Mesothelial cell of epicardium (in vitro differentiated cells): ENCODE measurements at places on chromosomes 16 and 17.

- no peak for DNase-seq
Measured at GRCh38 chr16:7335991-7336634, 3.5 kb downstream of the RBFOX1 start.

GRCh38 chr16:80512593-80512853 lies 28.3 kb upstream of the DYNLRB2 start:
- DNase-seq, result no peak

- no peak for DNase-seq
Measured at GRCh38 chr17:44610871-44611270, 45.4 kb upstream of the MEIOC start.

GRCh38 chr17:13558588-13558987 lies 43.1 kb downstream of the HS3ST3A1 start:
- no peak for DNase-seq

DNA sequence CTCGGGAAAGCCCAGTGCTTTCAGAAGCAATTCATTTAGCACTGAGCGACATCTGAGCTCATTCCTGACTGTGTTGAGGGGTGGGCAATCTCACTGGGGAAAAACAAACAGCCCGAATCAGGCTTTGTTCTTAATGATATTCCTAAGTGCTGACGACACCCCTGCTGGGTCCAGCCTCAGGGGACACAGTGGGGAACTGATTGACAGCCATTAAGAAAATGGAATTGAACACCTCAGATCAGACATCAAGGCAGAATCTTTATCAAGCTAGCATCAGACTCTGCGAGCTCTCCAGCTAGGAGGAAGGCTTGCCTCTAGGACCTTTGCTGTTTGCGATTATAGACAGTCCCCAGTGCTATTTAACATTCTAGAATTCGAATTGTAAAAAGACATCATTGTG lies 22.5 kb upstream of the LYRM9 start:
- no peak for DNase-seq
